ENCODE measurements at places on chromosomes 16 and 17. TPM values are rescaled to one million over a fixed set of nuclear protein-coding genes. Genes with fewer than 3 reads are reported as not detected.

AGRP gene
- polyA plus RNA-seq: 0.13 TPM

PRR35 gene
- polyA plus RNA-seq: not detected

NPIPB6 gene
- 1.8 TPM for polyA plus RNA-seq

CFAP52 gene
- polyA plus RNA-seq: 0.45 TPM

CLEC19A gene
- polyA plus RNA-seq: not detected

- no peaks in the 10 kb centered on the region for H3K36me3 ChIP-seq
- H3K27ac ChIP-seq: peak overlapping the region; percentile 96
- peaks cover 28% of the 10 kb centered on the region for H3K4me1 ChIP-seq
- peak; percentile 89 for DNase-seq
- no peaks in the 10 kb centered on the region for H3K27me3 ChIP-seq
These were observed 14.7 kb upstream of the PLLP start for GRCh38 chr16:57299009-57299718.

- peaks cover 69% of the 10 kb centered on the region for H3K36me3 ChIP-seq
- H3K4me1 ChIP-seq: peaks cover 13% of the 10 kb centered on the region
- H3K27ac ChIP-seq: no peak overlapping the region
- no peak overlapping the region for H3K4me3 ChIP-seq
- H3K27me3 ChIP-seq: no peaks in the 10 kb centered on the region
- DNase-seq: no peak
These were observed 2.8 kb downstream of the RNF40 start for GRCh38 chr16:30764816-30765465.

DNA sequence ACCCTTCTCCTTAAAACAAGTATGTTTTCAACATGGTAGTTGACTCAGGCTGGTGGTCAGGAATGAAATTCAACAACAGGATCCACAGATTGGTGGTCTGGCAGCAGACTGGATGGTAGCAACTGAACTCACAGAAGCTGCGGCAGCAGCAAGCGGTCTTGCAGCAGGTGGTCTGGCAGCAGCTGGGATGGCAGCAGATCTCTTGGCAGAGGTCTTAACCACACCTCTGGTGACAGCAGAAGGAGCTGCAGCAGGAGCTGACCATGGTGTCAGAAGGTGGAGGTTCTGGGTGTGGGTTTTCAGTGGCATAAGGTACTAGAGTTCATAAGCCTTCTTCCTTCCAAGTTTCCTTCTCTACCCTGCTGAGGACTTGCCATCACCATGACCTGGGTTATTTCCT, 2.2 kb upstream of the KRTAP4-1 start:
- H3K27ac ChIP-seq: no peak overlapping the region
- no peak overlapping the region for H3K4me3 ChIP-seq
- peaks cover 6% of the 10 kb centered on the region for H3K4me1 ChIP-seq
- no peaks in the 10 kb centered on the region for H3K36me3 ChIP-seq
- no peak for DNase-seq

DNA sequence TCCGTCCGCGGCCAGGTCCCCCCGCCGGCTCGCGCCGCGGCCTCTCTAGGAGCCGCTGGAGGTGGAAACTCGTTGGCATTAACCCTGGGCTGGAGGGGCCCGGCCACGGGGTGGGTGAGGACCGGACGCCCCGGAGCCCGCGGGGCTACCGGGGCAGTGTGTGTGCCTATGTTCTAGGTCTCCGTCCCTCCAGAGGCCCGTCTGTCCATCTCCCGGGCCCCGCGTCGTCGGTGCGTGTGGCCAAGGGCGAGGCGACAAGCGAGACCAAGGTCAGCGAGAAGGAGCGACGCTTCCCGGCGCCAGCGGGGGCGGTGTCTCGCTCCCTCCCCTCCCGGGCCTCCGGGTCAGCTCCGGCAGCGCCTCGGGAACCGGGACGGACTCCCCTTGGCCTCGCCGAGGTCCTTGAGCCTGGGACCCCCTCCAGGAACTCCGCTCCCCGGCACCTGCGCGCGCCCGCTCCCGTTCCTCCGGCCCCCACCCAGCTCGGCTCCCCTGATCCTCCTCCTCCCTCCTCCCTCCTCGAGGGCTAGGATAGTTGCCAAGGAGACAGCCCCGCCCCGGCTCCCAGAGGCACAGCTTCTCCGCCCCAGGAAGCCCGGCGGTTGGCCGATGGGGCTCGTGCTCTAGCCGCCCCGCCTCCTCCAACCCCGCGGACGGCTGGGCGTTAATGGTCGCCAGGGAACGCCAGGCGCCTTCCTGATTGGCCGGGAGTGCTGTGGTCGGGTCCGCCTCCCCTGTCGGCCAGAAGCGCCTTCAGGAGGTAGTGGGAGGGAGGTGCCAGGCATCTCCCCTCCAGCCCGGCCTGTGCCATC, 663 bp upstream of the ZNF768 start:
- H3K27me3 ChIP-seq: no peaks in the 10 kb centered on the region
- peaks cover 38% of the 10 kb centered on the region for H3K4me1 ChIP-seq
- peak; percentile 100 for DNase-seq
- H3K36me3 ChIP-seq: peaks cover 27% of the 10 kb centered on the region

DNA sequence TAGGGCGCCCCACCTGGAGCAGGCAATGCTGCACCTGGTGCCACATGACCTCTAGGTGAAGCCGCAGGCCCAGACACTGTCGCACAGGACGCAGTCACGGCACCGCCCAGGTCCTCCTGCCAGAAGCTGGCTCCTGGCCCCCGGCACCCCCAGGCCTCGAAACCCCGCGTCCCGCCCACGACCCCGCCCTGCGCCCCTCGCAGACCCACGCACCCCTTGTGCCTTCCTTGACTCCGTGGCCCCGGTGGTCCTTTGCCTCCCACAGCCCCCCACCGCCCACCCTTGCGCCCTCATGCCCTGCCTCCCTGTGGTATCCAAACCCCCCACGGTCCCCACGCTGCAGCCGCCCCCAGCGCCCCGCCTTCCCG, 6.3 kb upstream of the C1QTNF8 start:
- no peaks in the 10 kb centered on the region for H3K36me3 ChIP-seq
- no peak overlapping the region for H3K4me3 ChIP-seq
- no peak overlapping the region for H3K27ac ChIP-seq
- DNase-seq: no peak
- H3K4me1 ChIP-seq: peaks cover 7% of the 10 kb centered on the region

DNA sequence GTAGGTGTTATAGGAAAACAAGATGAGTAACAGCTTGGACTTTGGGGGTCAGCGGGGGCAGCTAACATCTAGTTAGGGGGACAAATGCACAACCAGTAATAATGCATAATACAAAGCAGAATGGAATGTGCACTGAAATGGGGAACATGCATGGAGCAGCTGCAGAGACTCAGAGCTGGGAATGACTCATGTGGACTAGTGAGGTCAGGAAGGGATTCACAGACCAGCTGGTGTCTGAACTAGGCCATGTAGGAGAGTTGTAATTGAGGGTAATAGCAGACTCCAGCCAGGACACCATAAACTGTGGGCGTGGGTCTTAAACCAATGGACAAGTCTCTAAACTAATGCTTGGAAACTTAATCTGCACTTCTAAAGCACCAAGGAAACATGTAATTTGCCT, 176.8 kb upstream of the ASIC2 start:
- H3K27me3 ChIP-seq: no peaks in the 10 kb centered on the region
- no peaks in the 10 kb centered on the region for H3K36me3 ChIP-seq
- H3K4me1 ChIP-seq: peaks cover 4% of the 10 kb centered on the region
